Hypothalamus (tissue), 51 donors: ENCODE measurements at places on chromosomes 16 and 17.

GRCh38 chr17:69860142-69860680 lies 214.8 kb upstream of the KCNJ16 start:
- no peak for DNase-seq

DNA sequence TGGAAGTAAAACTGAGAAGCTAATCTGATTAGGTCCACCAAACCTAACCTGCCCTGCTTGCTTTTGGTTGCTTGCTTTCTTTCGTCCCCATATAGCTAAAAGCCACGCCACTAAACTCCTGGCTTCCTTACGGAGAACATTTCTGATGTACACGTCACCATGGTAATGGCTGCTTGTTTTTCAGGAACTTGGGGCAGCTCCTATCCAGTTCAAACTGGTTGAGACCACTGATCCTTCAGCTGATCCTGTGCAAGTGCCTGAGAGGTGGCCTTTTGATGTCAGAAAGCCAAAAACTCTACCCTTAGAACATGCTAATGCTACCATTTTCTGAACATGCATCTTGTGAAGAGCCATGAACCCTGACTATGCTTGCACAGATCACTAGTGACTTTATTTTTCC lies 14.4 kb upstream of the DHRS7C start:
- DNase-seq: no peak

- no peak for DNase-seq
Observed at GRCh38 chr17:63999680-64000531, 1.8 kb downstream of the PRR29 start.

DNA sequence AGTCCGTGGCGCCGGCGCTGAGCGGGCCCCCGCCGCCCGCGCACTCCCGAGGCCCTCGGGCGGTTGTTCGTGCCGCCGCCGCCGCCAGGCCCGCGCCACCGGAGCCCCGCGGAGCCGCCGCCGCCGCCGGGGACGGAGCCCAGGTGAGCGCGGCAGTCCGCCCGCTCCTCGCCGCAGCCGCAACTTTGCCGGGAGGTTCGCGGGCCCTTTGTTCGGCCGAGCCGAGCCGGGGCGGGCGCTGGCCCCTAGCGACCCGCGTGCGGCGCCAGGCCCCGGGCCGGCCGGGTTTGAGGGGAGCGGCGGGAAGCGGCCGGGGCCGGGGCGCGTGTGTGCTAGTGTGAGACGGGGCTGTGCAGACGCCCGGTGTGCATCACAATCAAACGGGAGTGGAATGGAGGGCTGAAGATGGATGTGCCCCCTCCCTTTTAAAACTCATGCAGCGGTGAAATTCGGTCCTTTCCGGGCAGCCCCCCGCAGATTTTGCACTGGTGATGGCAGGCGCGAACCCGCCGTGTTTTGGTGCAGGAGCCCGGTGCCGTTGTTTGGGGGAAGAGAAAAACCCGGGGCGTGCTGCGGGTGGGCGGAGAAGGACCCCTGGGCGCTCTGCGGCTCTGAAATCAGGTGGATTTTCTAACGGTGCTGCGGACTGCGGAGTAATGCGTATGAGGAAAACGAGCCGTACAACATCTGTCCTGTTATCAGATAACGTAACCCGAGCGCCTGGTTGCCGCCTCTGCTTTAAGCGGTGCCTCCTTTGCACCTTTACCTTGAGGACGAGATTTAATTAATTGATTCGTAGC lies 823 bp downstream of the TNRC6C start:
- no peak for DNase-seq

DNA sequence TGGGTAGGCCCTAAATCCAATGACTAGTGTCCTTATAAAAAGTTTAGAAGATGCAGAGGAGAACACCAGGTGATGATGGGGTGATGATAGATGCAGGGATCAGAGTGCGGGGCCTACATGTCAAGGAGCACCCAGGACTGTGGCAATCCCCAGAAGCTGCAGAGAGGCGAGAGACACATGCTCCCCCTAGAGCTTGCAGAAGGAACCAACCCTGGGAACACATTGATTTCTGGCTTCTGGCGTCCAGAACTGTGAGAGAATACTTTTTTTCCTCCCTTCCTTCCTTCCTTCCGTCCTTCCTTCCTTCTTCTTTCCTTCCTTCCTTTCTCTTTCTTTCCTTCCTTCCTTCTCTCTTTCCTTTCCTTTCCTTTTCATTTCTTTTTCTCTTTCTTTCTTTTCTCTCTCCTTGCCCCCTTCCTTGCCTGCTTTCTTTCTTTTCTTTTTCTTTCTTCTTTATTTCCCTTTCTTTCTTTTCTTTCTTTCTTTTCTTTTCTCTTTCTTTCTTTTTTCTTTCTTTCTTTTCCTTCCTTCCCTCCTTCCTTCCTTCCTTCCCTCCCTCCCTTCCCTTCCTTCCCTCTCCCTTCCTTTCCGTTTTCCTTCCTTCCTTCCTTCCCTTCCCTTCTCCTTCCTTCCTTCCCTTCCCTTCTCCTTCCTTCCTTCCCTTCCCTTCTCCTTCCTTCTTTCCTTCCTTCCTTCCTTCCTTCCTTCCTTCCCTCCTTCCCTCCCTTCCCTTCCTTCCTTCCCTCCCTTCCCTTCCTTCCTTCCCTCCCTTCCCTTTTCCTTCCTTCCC lies 134.3 kb downstream of the HAPSTR1 start:
- DNase-seq: peak; percentile 18

DNA sequence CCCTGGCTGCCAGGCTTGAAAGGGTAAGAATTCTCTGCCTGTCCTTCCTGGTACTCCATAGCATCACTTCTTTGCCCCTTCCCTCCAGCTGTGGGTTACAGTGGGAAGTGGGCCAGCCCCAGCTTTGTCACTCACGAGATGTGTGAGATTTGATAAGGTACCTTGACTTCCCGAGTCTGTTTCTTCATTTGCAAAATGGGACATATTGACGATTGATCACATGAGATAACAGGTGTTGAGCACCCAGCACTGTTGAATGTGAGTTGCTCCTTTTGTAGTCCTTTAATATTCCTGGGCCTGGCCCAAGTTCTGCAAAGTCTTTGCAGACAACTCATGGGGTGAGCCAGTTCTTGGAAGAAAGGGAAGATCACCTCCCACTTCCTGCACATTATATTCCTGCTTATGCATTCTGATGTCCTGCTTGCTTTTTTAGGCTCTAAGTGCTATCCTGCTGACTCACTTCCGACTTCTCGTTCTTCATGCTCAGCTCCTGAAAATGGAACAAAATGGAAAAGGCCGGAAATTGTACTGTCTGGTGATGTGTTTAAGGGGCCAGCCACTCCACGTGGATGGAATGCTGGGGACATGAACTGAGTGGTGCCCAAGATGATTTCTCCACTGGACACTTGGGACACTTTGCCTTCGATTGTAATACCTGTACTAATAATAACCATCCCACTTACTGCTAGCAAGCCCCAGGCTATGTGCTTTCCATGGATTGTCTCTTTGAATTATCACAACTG lies 8.3 kb upstream of the NLK start:
- DNase-seq: no peak

- no peak for DNase-seq
Observed at GRCh38 chr17:30433514-30433913, 43.7 kb upstream of the GOSR1 start.

- no peak for DNase-seq
Observed at GRCh38 chr17:64129515-64129764, 504 bp downstream of the ERN1 start.

GRCh38 chr16:17159617-17160016 lies 311.1 kb downstream of the XYLT1 start:
- DNase-seq: no peak

DNA sequence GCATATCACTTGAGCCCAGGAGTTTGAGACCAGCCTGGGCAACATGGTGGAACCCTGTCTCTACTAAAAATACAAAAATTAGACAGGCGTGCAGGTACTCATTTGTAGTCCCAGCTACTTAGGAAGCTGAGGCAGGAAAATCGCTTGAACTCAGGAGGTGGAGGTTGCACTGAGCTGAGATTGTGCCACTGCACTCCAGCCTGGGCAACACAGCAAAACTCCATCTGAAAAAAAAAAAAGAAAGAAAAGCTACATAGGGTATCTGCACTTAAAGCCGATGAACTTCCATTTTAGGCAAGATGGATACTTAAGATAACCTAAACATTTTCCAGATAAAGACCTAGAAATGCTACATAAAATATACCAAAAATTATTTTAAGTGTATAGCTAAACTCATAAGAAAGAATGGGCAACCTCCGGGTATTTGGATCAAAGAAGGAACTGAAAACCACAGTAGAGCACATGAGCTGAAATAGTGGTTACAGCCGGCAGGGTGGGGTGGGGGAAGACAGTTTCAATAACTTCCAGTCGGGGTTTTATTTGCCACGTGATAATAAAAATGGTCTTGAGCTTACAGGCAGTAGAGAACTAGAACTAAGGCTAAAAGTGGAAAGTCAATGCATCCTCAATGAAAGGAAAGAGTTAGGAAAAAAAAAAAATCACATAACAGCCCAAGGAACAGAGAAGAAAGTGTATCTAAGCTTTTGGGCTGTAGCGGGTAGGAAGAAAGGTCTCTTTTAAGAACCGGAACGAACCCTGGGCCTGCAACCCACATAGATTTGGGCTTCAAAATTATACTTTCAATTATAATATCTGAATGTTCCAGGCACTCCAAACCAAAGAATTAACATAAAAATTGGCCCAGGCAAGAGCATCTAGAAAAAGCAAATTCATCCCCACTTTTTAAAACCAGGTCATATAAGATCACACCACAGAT lies 53.1 kb downstream of the CFDP1 start:
- no peak for DNase-seq

DNA sequence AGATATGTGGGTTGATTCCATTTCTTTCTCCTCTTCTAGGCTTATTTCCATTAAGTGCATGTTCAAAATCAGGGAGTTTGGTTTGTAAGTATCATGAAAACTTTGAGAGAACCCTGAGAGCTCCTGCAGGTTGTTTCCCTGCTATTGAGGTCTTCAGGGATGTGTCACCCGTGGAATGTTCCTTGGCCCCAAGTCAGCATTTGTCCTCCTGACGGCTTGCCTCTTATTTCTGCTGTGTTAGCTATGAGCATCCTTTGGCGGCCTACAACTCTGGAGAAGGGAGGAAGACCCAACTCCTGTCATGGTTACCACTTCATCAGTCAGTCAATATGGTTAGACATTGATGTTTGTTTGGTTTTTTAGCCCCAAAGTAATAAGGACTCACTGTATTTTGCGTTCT lies 180.8 kb downstream of the FTO start:
- DNase-seq: no peak

GRCh38 chr17:20938244-20938643 lies 104.6 kb downstream of the USP22 start:
- DNase-seq: no peak

DNA sequence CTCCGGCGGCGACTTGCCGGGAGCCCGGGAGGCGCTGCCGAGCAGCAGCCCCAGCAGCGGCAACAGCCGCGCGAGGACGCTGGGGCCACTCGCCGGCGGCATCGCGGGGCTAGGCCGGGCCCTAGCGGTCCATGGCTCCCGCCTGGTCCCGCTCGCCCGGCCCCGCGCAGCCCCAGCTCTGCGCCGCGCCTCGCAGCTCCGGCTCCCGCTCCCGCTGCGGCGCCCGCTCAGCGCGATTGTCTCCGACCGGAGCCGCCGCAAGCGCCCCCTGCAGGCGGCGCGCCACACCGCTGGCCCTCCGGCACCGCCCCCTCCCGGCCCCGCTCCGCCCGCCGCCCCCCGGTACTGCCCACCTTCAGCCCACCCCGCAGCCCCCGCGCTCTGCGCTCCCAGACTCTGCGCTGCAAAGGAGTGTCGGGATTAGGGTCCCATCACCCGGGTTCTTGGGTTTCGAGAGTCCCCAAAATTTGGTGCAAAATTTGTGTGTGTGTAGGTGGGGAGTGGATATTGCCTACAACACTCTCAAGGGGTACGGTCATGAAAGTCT lies at the start of gene FAM171A2:
Gene FAM171A2 (minus strand): TSS at position 241 of the 547 bp plus-strand sequence. CDS start 139 bp downstream, at position 102.
- DNase-seq: peak; percentile 27

GRCh38 chr17:47726796-47727703 lies 6.0 kb upstream of the TBX21 start:
- no peak for DNase-seq

- DNase-seq: no peak
Observed at GRCh38 chr16:72380283-72380682, 208.3 kb upstream of the PMFBP1 start.

GRCh38 chr16:85447693-85448313 lies 165.3 kb upstream of the GSE1 start:
- no peak for DNase-seq

DNA sequence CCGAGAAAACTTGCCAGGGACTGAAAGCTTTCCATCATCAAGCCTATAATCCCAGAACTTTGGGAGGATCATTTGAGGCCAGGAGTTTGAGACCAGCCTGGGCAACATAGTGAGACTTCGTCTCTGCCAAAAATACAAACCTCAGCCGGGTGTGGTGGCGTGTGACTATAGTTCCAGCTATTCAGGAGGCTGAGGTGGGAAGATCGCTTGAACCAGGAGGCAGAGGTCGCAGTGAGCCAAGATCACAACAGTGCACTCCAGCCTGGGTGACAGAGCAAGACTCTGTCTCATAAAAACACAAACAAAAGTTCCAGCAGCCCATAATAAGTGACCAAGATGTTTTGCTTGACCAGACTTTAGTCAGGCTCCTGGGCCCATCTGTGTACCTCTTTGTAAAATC lies 1.9 kb downstream of the MEAK7 start:
- no peak for DNase-seq

GRCh38 chr16:74372953-74373846 lies 2.9 kb upstream of the NPIPB15 start:
- DNase-seq: no peak

DNA sequence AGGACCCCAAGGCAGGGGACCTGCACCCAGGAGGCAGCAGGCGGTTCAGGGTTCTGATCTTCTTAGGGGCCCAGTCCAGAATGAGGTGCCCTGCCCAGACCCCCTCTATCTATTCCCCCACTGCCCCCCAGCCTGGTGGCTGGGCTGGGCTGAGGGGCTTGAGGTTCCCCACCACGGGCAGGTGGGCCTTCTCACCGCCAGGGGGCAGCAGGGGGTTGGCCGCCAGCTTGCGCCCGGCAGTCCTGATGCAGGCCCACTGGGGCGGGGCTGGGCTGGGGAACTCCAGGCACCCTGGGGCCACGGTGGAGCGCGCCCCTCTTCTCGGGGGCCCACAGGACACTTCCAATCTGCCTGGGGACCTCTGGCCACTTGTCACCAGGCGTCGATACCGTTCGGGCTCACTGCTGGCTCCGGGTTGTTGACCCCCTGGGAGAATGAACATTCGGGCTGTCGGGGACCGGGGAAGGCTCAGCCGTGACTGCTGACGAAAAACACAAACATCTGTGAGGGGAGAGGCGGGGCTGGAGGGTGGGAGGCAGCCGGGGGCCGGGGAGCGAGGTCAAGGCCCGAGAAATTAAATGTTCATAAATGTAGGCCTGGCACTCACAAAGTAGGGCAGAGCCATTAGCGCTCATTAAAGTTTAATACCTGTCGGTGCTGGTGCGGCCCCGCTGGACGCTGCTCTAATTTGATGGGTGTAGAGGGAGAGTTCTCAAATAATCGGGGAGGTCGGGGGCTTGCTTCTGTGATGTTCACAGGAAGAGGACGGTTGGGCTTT lies 219.3 kb upstream of the GSE1 start:
- no peak for DNase-seq

GRCh38 chr16:19331794-19332193 lies 46.3 kb downstream of the CLEC19A start:
- DNase-seq: no peak

GRCh38 chr17:39404542-39405378 lies 3.3 kb upstream of the FBXL20 start:
- no peak for DNase-seq
